ENCODE measurements at places on chromosomes 7 and 10.

- no peak for DNase-seq
These were observed 24.5 kb downstream of the SPOCK2 start for GRCh38 chr10:72063703-72064391.

GRCh38 chr7:50647286-50647980 lies 82.2 kb upstream of the DDC start:
- DNase-seq: no peak

DNA sequence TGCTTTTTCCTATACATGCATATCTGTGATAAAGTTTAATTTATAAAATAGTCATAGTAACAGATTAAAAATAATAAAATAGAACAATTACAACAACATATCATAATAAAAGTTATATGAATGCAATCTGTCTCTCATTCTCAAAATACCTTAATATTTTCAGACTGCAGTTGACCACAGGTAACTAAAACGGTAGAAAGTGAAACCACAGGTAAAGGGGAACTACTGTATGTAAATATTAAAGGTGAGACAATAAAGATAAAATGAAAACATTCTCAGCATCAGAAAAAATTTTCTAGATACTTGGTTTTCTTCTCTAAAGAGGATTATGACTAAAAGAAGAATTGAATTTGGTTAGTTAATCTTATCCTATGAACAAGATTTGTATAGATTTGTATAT lies 6.0 kb downstream of the FKBP14 start:
- no peak for DNase-seq

DNA sequence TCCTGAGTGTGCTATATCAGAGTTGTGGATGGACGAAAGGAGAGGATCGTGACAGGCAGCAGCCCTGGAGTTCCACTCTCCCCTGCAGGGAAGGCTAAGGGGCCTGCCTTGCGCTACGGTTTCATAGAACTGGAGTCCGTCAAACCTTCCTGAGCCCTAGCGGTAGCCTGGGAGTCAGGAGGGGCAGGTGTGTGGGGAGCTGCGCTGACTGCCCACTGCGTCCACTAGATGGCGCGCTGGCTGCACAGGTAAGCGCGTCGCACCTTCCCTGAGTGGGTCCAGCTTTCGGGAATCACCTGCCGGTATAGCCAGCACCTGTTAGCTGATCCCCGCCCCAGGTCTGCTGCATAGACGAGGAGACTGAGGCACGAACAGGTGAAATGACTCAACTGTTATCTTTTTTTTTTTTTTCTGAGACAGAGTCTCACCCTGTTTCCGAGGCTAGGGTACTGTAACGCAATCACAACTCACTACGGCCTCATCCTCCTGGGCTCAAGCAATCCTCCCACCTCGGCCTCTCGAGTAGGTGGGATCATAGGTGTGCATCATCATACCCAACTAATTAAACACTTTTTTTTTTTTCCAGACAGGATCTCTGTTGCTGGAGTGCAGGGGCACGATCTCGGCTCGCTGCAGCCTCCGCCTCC lies 20.2 kb upstream of the BAIAP2L1 start:
- DNase-seq: peak; percentile 80

DNA sequence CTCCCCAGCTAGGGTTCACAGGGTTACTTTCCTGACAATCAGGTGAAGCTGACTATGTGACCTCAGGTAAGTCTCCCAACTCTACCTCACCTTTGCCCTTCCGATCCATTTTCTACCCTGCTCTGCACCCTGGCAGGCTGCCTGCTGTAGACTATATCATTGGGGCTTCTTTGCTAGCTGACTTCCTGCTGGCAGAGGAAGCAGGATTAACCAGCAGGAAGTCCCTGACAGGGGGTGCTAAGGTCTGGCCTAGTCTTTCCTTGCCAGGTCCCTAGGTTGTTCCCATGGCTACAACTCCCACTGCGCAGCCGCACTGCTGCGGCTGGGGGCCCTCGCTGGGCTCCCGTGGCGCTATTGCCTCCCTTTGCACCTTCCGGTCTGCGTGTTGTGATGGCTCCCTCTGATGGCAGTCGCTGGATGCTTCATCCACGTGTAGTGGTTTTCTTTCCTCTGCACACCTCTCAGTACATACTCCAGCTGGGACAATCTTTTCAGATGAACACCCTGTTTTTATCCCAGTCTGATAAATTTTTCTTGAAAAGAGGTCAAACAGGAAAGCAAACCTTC lies 365.9 kb downstream of the REEP3 start:
- no peak for DNase-seq

- DNase-seq: peak; percentile 53
These were observed 84.8 kb downstream of the ETV1 start for GRCh38 chr7:13904689-13905088.

GRCh38 chr7:130906575-130906974 lies 172.6 kb upstream of the KLF14 start:
- no peak for DNase-seq

DNA sequence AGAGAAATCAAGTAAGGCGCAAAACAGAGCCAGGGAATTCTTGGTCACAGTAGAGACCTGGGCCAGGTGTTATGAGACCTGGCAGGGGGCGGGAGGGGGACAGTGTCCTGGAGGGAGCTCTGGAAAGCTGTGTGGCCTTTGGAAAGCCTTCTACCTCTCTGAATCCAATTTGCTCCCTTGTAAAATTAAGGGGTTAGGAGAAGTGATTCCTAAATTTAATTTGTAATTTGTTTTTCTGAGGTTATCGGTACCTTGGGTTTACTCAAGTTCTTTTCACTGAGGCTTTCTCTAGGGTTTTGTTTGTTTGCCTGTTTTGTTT lies 920.8 kb downstream of the TYW1 start:
- no peak for DNase-seq

- DNase-seq: no peak
These were observed 130.0 kb upstream of the TMEM72 start for GRCh38 chr10:44781131-44781530.

- DNase-seq: no peak
These were observed 8.1 kb downstream of the PDE1C start for GRCh38 chr7:32062150-32062549.

DNA sequence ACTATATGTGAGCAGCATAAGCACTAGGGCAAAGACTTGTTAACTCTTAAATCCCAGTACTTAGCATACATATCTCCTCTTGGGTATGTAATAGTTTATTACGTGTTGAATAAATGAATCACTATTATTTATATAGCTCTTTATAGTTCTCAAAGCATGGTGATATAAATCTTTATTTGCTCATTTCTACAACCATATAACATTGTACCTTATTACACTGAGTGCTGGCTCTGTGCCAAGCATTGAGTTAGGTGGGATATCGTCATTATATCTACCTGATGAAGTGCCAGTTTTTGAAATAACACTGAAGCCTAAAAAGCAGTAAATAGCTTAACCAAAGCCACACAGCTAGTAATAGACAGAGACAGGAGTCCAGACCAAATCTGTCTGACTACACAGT lies 27.9 kb downstream of the AHR start:
- no peak for DNase-seq

DNA sequence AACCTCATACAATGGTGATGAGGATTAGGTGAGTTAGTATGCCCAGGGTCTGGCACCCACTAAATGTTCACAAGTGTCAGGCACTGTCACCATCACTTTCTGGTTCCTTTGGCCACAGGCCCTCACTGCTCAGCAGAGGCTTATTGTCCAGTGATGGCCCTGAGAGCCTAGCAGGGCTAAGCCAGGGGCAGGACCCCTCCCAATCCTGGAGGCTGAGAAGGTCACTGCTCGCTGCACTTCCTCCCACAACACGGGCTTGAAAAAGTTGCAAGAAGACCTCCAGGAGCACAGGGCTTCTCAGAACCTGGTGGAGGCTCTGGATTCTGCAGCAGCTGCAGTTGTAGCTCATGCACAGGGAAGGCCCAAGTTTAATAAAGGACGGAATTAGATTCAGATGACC lies 48.1 kb downstream of the DRGX start:
- no peak for DNase-seq

GRCh38 chr10:107417446-107417845 lies 252.9 kb upstream of the SORCS1 start:
- no peak for DNase-seq

- DNase-seq: no peak
These were observed 2.3 kb downstream of the ZC3HAV1L start for GRCh38 chr7:139033346-139034114.

DNA sequence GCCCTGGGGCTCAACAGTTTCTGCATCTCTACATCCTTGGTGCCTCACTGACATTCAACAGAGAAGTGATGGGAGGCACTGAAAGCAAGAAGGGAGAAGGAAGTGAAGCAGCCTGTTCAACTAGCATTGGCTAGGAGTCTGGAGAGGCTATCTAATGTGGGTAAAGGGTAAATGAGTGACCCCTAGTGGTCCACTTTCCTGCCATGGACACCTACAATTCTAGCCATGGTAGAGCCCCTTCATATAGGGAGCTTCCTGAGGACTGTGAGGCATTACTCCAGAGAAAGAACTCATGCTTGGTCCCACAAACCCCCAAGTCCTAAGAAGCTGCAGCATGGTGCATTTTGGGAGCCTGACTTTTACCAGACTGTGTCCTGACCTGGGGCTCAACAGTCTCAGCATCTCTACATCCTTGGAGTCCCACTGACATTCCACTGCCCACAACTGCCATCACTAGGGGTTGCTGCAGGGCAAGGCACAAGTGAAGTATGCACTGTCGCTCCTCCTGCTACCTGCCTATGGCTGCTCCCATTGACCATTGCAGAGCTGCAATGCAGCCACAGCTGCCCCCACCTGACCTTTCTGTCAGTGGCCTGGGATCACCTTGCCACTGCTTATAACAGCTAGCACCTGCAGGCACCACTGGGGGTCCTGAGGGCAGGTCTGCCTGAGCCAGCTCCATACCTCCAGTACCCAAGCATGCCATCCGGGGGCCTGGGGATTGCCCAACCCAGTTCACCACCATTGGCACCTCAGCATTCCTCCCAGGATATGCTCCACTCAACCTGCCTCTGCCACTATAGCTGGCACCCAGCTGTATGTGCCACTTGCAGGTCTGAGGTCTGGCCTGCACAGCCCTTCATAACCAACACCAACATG lies 44.1 kb upstream of the CDK6 start:
- DNase-seq: peak; percentile 43

GRCh38 chr7:21542891-21543527 lies at the start of gene DNAH11:
Gene DNAH11 (plus strand): TSS chr7:21543039. CDS start chr7:21543246, 207 bp downstream.
- peak; percentile 25 for DNase-seq

- no peak for DNase-seq
These were observed 278.6 kb downstream of the ARHGAP12 start for GRCh38 chr10:31650010-31650409.

DNA sequence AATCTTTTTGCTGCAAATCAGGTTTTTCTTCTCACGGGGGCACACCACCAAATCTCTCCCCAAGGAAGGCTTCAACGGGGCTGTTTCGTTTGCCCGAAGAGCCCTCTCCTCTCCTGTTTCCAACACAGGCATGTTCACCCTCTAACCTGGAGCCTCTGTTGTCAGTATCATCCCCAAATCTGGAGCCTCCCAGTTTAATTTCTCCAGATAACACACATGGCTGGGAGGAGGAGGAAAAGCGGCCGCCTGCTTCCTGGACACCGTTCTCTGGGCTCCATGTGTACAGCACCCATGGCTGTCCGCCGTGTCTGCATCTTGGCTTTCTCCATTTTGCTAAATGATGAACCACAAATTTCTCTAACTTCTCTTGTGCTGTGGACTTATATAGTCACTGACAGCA lies 214.5 kb downstream of the DIP2C start:
- no peak for DNase-seq

GRCh38 chr10:34862892-34863291 lies 47.8 kb upstream of the PARD3 start:
- DNase-seq: peak; percentile 2

DNA sequence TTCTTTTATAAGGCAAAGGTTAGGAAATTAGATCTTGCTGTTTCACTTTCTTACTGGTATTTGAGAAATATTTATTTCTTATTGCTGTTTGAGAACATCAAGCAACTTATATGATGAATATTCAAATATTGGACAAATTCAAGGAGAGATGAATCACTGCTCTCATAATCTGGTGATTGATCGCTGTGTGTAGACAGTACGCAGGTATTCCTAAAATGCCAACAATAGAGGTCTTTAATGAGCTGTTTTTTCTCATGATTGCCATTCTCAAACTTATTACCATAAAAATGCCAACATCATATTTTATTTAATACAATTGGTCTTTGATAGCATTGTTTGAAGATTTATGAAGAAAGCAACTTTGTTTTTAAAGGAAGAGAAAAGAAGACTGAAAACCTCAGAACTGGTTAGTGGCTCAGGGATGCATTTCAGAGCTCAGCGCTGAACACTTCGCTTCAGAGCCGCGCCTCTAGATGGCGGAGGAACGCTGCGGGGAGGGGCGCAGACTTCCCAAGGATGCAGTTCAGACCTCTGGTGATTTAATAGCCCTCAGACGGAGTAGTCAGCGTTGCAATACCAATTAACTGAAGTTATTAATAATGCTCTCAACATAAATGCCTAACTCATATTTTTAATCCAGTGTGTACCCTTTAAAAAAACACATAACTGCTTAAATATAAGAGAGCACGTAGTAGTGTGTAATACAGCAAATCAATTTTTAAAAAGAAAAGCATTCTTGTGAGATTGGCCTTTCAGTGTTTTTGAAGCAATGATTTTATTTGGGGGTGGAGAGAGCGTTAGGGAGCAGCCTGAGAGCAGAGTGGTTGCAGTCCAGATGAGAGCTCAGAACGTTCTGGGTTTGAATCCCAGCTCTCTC lies 38.5 kb upstream of the STEAP4 start:
- DNase-seq: peak; percentile 46

DNA sequence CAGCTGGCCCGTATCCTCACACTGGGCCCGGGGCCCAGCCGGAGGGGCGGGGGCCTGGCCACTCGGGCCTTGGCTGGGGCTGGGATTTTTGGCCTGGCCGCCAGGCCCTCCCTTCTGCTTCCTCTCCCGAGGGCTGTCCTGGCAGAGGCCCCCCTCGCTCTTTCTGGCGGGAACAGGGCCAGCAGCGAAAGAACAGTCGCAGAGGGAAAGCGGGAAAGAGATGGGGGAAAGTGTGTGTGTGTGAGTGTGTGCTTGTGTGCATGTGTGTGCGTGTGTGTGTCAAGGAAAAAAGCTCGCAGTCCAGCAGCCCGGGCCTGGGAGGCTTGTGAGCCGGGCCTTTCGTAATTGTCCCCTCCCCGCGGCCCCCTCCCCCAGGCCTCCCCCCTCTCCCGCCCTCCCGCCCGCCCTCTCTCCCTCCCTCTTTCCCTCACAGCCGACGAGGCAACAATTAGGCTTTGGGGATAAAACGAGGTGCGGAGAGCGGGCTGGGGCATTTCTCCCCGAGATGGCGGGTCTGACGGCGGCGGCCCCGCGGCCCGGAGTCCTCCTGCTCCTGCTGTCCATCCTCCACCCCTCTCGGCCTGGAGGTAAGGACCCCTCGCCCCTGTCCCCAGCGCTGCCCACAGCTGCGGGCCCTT lies at the start of gene ELN:
TSS of gene ELN (plus strand) at position 491 of the 638 bp plus-strand sequence. CDS start at position 506, 15 bp downstream.
- DNase-seq: peak; percentile 58

- DNase-seq: no peak
These were observed 15.9 kb downstream of the PRKG1 start for GRCh38 chr10:51090190-51090589.

All from NCI-H1417 (cell line).